ENCODE measurements at places on chromosomes 7 and 10.

- no peak for DNase-seq
Observed at GRCh38 chr10:43739161-43739560, 90.5 kb upstream of the ZNF32 start.

DNA sequence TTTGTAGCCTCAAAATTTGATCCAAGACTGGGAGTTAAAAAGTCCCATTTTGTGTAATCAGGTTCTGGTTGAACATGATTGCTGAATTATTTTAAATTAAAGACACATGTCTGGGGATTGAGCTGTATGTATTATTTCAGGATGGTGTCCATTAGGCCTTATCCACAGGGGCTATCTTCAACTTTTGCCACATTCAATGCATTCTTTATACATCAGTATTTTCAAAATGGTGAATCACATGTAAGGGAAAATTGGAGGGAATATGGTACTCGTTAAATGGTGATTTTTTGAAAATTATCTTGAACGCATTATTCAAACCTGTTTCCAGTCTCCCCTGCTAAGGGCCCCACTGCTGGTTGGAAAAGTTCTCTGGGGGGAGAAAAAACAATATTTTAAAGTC lies 367.7 kb upstream of the NPVF start:
- DNase-seq, result no peak

DNA sequence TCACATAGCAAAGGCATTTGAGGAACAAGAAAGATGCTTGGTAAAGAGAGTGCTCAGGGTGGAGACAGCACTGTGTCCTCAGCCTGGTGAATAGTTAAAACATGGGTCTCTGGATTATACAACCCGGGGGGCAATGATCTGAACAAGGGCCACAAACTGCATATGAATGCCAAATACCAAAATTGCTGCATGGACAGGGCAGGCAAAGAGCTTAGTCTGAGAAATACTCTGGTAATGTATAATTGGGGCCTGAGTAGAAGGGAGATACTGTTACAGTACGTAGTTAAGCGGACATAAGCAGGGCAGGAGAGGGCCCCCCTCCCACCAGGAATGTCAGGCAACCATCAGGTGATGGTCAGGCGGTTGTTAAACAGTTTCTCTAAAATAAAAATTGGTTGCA lies 99.3 kb upstream of the CDK1 start:
- DNase-seq, result no peak

DNA sequence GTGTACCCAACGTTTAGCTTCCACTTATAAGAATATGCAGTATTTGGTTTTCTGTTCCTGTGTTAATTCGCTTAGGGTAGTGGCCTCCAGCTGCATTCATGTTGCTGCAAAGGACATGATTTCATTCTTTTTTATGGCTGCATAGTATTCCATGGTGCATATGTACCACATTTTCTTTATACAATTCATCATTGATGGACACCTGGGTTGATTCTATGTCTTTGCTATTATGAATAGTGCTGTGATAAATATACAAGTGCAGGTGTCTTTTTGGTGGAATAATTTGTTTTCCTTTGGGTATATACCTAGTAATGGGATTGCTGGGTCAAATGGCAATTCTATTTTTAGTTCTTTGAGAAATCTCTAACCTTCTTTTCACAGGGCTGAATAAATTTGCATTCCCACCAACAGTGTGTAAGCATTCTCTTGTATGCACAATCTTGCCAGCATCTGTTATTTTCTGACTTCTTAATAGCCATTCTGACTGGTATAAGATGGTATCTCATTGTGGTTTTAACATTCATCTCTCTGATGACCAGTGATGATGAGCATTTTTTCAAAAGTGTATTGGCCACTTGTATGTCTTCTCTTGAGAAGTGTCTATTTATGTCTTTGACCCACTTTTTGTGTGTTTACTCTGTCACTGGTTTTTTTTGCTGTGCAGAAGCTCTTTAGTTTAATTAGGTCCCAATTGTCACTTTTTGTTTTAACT lies 72.5 kb upstream of the CC2D2B start:
- no peak for DNase-seq

- no peak for DNase-seq
Observed at GRCh38 chr7:66502230-66503035, 126.2 kb upstream of the KCTD7 start.
